ENCODE measurements at places on chromosomes 11 and 22.

DNA sequence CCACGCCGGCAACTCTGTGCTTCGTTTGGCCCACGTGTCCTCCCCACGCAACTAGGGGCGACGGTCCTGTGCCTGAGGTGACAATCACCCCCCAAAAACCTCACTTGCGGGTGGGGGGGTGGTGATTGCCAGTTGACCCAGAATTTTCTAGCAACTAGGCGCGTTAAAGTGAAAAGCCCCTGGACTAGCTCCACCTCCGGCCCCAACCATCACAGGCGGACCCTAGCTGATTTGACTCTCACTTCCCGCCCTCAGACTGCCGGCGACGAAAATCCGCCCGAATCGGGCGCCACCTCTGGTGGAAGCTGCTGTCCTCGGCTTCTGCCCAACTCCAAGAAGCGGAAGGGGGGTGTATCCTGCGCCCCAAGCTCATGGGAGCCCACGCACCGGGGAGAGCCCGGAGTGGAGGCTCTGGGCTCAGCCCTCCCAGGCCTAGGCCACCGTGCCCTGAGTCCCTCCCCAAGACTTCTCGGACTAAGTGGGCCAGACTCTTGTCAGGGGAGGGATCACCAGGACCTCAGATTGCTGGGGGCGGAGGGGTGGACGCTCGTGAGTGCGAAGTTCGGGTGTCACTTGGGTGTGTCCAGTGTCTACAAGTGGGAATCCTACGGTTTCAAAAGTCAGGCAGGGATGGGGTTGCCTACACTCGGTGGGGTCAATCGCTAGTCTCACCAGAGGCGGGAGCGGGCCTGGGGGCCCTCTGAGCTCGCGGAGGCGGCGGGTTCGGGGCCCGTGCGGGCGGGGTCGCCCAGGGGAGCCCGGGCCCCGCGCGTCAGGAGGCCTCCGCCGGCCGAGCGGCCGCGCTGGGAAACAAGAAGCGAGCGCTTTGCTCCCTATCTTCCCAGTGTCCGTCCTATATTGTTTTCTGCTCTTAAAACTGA lies 12.3 kb downstream of the PAX6 start:
- no peak for DNase-seq

- no peak for DNase-seq
Measured at GRCh38 chr11:65537620-65538231, 12.8 kb downstream of the SCYL1 start.

DNA sequence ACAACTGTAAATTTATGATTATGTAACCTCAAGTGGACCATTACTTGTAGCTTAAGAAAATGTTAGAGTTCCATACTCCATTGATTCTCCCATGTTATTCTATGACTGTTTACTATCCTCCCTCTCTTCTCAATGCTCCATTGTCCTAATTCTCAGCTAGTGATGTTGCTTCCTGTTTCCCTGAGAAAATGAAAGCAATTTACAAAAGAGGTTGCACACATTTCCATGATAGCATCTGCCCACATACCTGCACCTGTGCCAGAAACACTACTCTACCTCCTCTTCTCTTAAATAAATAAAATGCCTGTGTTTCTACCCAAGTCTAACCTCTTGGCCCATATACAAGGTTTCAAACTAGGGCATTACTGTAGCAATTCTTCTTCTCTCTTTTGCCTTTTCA lies 1620.9 kb downstream of the FAM181B start:
- no peak for DNase-seq

GRCh38 chr22:28142361-28142961 lies 223.4 kb upstream of the PITPNB start:
- no peak for DNase-seq

DNA sequence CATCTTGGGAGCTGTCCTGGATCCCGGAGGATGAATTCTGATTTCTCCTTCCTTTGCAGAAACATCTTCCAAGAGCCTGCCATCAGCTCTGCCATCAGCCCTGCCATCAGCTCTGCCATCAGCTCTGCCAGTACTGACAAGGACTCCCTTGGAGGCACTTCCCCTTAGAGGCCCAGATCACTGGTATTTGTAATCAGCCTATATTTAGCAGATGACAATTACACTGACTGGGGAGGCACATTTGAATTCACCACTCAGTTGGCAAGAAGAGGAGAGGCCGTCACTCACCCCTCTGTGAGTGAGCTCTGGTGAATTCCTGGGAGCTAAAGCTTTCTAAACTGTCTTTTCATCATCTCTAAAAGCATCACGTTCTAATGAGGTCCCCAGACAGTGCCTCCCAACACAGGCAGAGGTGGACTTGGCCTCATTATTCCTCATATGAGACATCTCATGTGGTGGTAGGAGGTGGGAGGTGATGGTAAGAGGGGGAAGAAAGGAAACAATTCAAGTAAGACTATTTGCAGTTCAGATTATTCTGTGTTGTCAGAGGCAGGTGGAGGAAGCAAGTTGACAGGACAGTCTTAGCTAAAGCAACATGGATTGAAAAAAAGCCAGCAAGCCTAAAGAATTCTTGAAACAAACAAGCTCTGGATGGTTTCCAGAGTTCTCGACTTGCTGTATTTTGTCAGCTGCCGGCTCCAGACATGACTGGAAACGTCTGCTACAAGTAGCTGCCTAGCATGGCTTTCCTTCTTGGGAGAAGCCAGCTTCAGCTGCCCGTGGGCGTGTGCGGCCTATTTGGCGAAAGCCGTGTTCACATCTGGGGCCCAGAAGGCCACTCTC lies 771.7 kb downstream of the TBC1D22A start:
- no peak for DNase-seq

GRCh38 chr22:49678137-49678841 lies 149.4 kb downstream of the BRD1 start:
- DNase-seq = no peak

GRCh38 chr22:47805394-47805935 lies 1043.0 kb downstream of the TBC1D22A start:
- no peak for DNase-seq

GRCh38 chr22:48822278-48823233 lies 1005.1 kb downstream of the BRD1 start:
- no peak for DNase-seq

Measured in stimulated activated CD8-positive, alpha-beta memory T cell treated with anti-CD3 and anti-CD28 coated beads, Interleukin-12 subunit alpha, Interleukin-12 subunit beta, amount 100 ng/mL, for 4 hours (primary cell).